Suppressor macrophage treated with lipopolysaccharide for 4 hours (primary cell): ENCODE measurements at places on chromosomes 7 and 10.

DNA sequence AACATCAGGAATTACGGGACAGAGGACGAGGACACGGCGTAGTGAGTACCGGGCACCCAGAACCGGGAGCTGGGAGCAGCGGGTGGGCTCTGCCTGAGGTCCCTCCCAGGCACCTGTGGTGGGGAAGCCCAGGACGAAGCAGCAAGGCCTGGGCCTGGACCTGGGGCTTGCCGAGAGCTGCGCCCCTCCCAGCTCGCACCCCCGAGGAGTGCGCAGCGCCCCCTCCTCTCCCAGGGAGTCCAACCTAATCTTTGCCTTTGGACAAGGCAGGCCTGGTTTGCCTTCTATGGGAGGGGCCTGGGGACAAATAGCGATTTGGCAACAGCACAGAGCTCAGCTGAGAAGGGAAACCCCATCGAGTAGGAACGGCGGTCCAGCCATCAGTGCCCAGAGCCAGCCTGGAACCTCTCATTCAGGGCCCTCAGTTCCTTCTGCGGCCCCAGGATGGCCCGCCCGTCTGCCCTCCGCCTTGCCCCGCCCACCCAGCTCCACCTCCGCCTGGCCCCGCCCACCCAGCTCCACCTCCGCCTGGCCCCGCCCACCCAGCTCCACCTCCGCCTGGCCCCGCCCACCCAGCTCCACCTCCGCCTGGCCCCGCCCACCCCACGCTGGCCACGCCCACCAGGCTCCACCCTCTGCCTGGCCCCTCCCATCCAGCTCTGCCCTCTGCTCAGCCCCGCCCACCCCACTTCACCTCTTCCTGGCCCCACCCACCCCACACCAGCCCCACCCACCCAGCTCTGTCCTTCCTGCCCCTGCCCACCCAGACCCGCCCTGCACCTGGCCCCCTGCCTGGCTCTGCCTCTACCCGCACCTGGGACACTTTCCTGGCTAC, 32.5 kb upstream of the KNDC1 start:
- no peak for DNase-seq

- no peak for DNase-seq
Observed at GRCh38 chr7:78983483-78983882, 470.0 kb downstream of the MAGI2 start.

DNA sequence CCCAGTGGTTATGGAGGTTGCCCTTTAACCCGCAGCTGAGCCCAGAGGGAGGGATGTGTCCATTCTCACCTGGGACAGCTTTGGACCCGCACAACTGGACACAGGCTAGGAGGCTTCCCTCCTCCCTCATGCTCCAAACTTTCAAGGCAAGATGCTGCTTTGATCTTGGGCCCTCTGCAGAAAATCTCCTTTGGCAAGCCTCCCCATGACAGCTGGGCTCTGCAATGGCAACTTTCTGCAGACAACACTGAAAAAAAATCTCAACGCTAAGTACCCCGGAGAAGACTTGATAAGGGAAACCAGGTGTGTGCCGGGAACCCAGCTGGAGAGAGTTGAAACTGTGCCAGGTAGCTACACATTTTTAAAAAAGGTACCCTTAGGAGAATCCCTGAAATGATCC, 610.1 kb downstream of the LRMDA start:
- DNase-seq, result no peak

DNA sequence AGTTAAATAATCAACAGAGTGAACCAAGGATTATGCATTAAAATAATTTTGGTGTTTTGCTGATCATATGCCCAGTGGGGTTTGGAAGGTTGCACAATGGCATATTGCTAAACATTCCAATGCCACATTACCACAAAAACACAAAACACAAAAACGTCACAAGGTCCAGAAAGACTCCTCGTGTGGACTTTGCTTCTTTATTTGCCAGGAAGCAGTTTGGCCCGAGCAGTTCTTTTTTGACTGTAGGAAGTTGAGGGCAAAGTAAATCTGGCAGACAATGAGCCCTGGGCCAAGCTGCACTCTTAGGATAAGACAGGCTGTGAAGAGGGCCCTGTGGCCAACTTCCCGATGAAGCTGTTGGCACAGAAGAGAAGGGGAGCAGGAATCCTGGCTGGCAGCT, 39.2 kb upstream of the SLC35B4 start:
- peak; percentile 46 for DNase-seq

- no peak for DNase-seq
Observed at GRCh38 chr10:83218205-83218604, 921.1 kb upstream of the GHITM start.

DNA sequence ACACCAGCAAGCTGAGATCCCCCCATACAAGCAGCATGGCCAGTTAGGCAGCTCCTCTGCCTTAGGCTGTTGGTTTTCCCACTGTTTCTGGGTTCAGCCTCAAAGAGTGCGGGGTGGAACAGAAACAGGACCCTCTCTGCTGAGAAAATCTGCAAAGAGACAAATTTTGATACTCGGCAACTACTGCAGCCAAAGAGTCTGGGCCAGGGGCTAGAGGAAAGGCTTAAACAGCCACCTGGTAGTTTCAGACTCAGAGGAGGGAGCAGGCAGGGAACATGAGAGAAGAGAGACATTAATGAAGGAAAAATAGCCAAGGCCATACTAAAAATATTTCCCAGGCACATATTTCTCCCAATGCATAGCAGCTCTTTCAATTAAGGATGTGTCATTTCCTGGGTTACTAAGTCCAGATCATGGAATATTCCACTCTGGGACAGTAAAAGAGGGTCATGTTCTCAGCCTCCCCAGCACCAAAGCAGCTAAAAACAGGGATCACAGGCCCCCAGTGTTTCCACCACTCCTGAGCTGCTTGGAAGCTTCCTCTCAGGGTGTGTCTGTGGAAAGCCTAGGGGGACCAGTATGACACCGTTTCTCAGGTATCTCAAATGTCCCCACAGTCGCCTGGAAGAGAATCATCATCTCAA, 29.8 kb downstream of the PDLIM1 start:
- no peak for DNase-seq

DNA sequence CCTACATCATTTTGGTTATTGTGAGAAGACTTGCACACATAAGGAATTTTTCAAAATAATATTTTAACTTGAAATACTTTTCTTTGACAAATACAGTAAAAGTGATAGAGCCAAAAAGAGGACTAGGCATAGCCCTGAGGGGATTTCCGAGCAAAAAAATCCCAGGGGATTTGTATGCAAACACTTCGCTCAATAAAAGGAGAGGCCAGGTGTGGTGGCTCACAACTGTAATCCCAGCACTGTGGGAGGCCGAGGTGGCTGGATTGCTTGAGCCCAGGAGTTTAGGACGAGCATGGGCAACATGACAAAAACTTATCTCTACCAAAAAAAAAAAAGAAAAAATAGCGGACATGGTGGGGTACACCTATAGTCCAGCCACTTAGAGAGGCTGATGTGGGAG, 193.0 kb downstream of the PCDH15 start:
- DNase-seq, result no peak

DNA sequence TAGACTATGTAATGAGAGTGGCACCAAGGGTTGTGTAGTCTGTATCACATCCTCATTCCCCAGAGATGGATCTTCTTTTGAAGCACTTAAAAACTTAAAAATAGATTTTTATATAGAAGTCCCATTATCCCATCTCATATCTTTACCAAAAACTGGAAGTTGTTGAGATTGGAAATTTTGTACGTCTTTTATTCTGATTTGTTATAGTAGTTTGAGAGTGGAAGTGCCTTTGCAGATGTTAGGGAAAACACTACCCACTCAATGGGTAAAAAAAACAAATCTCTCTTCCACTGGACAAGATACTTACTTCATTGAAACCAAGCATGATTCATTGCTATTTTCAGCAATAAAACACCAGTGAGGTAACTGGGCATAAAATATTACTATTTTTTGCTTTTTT, 184.4 kb downstream of the MACC1 start:
- peak; percentile 43 for DNase-seq

- DNase-seq, result no peak
Observed at GRCh38 chr10:34213805-34214197, 601.3 kb downstream of the PARD3 start.
